HS-5 (cell line): ENCODE measurements at places on chromosomes 7 and 10.

GRCh38 chr7:135747366-135747765, 1.2 kb downstream of the FAM180A start:
- DNase-seq, result no peak

- no peak for DNase-seq
Measured at GRCh38 chr7:28999895-29000716, 42.0 kb upstream of the TRIL start.

- no peak for DNase-seq
Measured at GRCh38 chr10:51743146-51743545, 43.8 kb upstream of the CSTF2T start.

DNA sequence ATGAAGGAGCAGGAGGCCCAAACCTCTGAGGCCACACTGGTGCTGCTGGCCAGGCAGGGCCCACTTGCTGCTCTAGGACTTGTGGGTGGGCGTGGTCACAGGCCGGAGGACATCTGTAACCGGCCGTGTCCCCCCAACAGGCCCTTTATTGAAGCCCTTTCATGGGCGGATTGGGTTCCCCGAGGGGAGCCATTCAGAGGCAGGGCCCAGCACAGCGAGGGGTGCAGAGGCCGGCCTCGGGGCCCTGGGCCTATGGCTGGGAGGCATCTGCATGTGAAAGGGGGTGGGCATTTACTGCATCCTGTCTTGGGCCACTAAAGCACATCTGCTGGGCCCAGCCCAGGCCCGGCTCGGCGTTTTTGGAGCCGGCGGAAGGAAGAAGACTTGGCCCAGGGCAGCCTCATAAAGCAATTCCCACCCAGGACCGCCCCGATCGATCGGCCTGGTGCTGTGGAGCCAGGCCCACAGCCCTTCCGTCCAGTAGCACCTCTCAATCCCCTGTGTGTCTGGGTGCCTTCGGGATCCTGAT, 8.4 kb downstream of the LHPP start:
- no peak for DNase-seq

- no peak for DNase-seq
Measured at GRCh38 chr10:42304341-42304740, 334.0 kb downstream of the ZNF33B start.

- DNase-seq, result no peak
Measured at GRCh38 chr10:72735288-72735936, 43.5 kb downstream of the MCU start.

DNA sequence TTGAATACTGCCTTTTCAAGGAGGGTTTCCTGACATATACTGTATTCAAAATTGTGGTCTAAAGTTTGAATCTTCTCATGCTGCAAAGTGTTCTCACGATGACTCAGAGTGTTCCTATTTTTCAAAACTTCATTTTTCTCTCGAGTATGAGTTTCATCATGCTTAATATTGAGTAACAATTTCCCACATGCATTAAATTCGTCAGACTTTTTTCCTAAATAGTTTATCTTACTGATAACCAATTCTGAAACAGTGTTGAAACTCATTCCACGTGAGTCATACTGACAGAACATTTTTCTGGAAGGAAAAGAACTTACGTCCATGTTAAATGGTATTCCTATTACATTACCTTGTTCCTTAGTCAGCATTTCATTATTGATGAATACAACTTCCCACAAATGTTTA, 44.1 kb downstream of the ZNF33B start:
- peak; percentile 77 for DNase-seq

DNA sequence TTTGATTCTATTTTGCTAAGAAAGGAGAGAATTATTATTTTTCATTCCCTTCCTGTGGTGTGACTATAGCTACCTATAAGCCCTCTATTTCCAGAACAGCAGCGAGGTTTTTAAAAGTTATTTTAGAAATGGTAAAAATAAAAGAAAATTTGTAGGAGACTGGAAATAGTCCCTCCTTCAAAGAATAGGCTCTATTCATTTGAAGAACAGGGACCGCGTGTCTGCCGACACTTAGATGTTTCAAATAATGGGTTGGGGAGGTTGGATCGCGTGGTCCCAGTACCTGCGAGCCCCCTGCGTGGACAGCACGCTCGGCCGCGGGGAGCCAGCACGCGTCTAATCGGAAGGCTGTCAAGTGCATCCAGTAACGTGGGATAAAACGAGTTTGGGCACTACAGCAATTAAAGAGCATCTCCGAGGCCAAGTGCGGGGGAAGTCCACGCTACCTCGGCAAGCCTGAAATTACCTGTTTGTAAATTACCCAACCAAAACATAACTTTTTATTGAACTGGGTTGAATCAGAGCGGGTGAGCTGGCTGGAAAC, 1.0 kb downstream of the CACNA2D1 start:
- DNase-seq, result no peak

DNA sequence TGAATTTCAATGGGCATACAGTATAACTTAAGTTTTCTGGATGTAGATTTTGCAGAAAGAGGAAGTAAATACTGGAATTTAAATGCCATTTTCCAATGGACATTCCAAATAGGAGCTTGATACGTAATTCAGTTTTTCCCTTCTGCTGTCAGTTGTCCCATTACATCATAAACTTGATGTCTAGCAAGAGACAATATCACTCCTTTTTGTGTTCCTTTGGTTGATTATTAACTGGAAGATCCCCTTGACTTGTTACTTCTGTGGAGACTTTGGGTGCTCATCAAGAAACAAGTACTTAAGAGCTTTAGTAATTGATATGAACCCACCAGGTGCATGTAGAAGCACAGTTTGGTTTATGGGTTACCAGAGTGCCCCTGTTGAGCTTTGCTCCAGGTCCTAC, 116.1 kb downstream of the ST7 start:
- no peak for DNase-seq

DNA sequence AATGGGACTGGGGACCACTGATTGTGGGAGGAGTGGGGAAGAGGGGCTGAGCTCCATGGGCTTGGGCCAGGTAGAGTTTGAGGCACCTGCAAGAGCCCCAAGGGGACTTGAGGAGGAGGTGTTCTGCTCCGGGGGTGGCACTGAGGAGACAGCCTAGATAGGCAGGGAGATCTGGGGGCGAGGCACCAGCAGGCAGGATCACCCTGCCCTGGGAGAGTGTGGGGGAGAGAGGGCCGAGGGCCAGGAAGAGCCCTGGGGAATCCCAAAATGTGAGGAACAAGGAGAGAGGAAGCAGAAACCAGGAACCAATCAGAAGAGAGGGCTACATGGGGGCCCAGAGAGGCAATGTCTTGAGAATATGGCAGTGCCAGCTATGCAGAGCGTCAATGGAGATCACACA, 34.6 kb downstream of the LEP start:
- no peak for DNase-seq

GRCh38 chr10:28089467-28089866, 90.6 kb upstream of the ODAD2 start:
- peak; percentile 52 for DNase-seq

DNA sequence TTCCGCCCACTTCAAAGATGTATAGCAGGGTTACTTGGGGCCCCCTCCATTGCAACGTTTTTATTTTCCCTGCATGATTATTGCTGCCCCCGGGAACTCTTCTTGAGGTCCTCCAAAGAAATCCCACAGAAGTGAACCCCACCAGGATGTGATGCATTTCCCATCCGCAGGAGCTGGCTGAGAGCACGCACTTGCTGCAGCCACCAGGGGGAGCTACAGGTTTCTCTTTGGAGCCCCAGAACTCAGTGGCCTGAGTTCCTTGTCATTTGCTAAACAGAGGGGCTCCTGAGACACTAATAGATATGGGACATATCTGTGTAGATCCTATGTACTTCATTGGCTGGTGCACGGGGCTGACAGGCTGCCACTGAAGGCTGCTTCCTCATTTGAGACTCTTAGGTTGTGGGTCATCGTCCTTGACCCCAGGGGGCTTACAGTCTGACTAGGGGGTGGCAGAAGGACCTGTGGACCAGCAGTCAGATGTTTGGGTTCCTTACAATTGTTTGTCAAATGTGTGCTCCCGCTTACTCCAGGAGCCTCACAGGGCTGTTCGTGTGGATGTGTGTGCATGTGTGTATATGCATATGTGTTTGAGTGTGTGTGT, 52.3 kb upstream of the ENO4 start:
- DNase-seq, result peak; percentile 24

- no peak for DNase-seq
Measured at GRCh38 chr10:72025400-72025799, 61.2 kb downstream of the CHST3 start.

GRCh38 chr7:75018570-75019364, 54.3 kb downstream of the CASTOR2 start:
- DNase-seq, result no peak

GRCh38 chr7:43481902-43482678, 100.8 kb upstream of the STK17A start:
- no peak for DNase-seq

DNA sequence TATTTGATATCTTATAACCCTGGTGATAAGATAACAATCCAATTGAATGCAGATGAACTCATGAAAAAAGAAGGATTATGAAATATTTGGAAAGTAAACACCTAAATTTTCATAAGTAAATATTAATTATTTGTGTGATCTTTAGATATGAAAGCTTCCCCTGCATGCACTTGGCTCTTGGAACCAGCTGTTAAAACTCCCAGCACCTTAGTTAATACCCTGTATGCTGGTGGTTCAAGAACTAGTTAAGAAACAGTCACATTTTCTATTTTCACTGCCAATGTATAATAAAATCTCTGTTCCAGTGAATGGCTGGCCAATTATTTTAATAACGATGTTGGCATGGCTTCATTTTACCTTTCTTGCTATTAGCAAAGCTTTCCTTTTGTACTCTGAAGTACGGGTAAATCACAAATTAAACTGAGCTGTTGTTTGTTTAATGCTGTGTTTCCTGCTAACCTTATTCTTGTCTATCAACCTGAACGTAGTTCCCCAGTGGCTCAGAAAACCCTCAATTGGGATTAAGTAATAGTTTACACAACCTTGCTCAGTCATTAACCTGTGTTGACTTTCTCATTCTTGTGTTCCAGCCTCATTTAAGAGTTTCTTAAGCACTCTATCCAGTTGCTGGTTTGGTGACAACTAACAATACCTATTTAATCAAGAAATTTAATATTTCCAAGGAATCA, 38.9 kb downstream of the MET start:
- DNase-seq, result no peak

- DNase-seq, result no peak
Measured at GRCh38 chr7:154684666-154685563, 318.0 kb downstream of the PAXIP1 start.

GRCh38 chr10:82543631-82544030, 668.6 kb downstream of the NRG3 start:
- no peak for DNase-seq

GRCh38 chr10:109974504-109975191, 33.1 kb upstream of the ADD3 start:
- no peak for DNase-seq

DNA sequence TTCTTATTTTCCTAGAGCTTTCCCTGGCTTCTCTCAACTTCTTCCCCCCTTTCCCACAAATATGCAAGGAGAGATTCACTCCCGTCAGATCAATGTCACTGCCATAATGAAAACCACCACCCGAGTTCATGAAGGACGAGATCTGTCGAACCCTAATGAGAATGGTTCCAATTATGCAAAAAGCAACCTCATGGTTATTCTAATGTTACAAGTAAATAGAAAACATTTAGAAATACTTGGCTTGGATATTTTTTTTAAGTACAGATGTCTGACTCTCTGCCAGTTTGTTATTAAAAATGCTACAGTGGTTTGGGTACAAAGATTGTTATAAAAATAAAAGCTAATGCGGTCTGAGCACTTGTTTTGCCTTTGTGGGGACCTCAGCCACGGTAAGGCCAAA, 25.9 kb upstream of the EMX2 start:
- no peak for DNase-seq

- no peak for DNase-seq
Measured at GRCh38 chr7:142809671-142810070, 38.9 kb downstream of the PRSS2 start.

DNA sequence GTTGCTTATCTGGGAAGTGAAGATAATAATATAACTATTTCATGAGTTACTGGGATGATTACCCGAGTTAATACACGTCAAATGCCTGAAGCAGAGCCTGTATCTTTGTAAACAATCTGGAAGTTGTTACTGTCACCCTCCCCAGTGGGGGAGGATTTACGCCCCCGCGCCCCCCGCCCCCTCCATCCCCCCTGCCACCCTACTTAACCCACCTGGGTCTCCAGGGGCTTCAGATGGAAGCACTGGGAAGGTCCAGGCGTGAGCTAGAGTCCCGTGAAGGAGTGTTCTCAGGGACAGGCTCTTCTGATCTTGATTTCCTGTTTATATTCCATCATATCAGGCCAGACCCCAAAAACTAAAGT, 691 bp upstream of the PPA1 start:
- DNase-seq, result no peak

- DNase-seq, result no peak
Measured at GRCh38 chr7:6563936-6564770, 12.9 kb upstream of the GRID2IP start.

DNA sequence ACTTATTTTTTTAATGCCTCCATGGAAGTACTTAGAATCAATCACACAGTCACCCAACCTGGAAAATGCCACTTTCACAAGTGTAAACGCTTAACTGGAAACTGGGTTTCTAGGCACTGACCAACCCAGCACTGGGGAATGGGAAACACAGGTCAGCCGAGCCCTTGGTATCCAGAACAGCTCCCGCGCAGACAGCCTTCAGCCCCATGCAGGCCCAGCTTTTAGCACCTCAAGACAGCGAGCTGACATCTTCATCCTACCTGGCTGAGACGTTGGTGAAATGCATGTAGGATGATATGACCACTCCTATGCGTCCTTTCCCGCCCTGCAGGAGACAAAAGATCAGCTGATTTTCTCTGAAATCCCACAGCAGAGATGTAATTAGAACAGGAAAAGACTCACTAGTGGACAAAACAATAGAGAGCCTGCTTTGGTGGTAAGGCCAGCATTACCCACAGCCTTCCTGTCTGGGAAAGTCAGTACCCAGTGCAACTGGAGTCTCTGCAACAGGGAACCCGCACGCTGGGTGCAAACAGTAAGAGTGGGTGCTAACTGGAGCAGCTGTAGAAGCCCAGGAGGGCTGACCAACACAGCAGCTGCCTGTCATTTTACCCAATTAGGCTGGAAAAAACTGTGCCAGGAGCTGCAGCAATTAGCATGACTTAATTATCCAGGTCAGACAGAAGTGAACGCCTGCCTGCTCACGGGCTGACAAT, 153.7 kb downstream of the TNS3 start:
- DNase-seq, result no peak

- no peak for DNase-seq
Measured at GRCh38 chr7:44811093-44811492, 14.6 kb downstream of the PPIA start.

GRCh38 chr7:149188213-149188612, 7.1 kb upstream of the ZNF282 start:
- no peak for DNase-seq
